ENCODE measurements at places on chromosomes 1 and 21.

- DNase-seq = no peak
Observed at GRCh38 chr1:223815865-223816264, 29.9 kb downstream of the TP53BP2 start.

DNA sequence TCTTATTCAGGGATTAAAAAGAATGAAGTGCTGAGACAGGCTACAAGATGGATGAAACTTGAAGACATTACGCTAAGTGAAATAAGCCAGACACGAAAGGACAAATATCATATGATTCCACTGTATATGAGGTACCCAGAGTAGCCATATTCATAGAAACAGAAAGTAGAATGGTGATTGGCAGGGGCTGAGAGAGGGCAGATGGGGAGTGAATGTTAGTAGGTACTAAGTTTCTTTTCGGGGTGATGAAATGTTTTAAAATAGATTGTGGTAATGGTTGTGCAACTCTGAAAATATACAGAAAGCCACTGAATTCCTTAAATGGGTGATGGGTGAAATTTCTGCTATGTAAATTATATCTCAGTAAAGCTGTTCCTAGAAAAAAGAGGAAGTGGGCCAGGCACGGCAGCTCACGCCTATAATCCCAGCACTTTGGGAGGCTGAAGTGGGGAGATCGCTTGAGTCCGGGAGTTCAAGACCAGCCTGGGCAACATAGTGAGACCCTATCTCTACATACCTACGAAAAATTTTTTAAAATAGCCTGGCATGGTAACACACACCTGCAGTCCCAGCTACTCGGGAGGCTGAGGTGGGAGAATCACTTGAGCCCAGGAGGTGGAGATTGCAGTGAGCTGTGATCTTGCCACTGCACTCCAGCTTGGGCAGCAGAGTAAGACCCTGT lies 15.9 kb downstream of the SLC27A3 start:
- peak; percentile 65 for DNase-seq

DNA sequence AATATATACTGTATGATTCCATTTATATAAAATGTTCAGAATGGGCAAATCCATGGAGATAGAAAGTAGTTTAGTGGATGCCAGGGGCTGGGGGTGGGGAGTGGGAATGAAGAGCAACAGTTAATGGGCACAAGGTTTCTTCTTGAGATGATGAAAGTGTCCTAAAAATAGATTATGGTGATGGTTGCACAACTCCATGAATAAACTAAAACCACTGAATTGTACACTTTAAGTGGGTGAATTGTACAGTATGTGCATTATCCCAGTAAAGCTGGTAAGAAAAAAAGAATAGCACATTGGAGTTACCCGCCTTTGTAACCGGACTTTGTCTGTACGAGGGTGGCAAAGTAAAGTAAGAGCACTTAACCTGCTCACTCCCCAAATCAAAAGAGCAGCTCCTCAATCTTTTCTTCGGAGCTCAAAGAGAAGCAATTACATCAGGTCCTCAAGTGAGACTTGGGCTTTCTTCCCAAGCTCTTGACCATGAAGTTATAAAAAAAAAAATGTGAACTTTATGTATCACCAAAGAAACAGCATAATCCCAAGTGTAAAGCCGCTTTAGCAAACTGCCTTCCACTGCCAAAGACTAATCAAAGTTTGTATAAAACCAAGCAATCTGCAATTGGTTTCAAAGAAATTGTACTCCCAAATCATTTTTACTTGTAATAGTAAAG lies 32.1 kb downstream of the ALDH9A1 start:
- DNase-seq = no peak

GRCh38 chr1:63366908-63367214 lies 566 bp upstream of the ALG6 start:
- DNase-seq = no peak

DNA sequence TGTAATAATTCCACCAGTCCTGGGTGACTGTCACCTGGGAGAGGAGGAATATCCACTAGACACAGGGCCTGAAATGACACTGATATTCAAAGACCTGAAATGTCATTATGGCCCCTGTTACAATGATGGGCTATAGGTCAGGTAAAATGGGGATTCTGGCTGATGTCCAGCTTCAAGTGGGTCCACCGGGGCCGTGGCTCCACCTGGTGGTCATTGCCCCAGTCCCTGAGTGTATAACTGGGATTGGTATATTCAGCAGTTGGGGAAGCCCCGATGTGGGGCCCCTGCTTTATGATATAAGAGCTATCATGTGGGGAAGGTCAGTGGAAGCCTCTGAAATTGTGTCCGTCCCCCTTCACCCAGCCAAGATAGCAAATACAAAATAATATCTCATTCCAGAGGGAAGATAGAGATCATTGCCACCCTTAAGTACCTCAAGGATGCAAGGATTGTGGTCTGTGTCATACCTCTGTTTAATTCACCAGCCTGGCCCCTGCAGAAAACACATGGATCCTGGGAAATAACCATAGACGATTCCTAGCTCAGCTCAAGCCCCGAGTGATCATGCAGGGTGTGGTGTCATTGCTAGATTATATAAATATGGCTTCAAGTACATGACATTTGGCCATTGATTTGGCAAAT lies 19.4 kb downstream of the PLEKHO1 start:
- DNase-seq = peak; percentile 87

GRCh38 chr1:97004054-97004453 lies 282.5 kb downstream of the PTBP2 start:
- DNase-seq = no peak

- no peak for DNase-seq
Observed at GRCh38 chr21:35503671-35504070, 454.6 kb upstream of the RUNX1 start.

GRCh38 chr1:21721295-21721985 lies 52.3 kb upstream of the RAP1GAP start:
- DNase-seq = no peak

GRCh38 chr1:174190691-174191199 lies 31.4 kb downstream of the RABGAP1L start:
- DNase-seq = no peak

GRCh38 chr1:9705337-9706093 lies 54.0 kb downstream of the PIK3CD start:
- no peak for DNase-seq

- DNase-seq = no peak
Observed at GRCh38 chr1:60848583-60849188, 233.7 kb upstream of the NFIA start.

DNA sequence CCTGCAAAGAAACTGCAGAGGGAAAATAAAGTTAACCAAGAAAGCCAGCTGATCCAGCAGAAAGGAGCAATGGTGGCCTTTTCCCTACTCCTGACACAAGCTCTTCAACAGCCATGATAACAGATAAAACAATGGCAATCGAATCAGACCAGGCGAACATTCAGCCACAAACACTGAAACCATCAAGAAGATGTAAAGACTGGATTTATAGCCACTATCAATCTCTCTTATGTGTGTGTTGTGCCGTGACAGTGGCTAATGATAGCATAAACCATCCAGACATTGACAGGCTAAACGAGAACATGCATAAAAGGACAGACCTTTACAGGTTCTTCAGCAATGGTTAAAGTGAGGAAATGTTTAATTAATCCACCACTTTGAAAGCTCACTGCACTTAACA lies 78.1 kb upstream of the RAB4A start:
- DNase-seq = no peak

GRCh38 chr1:229162825-229163515 lies 107.9 kb upstream of the RAB4A start:
- DNase-seq = no peak

DNA sequence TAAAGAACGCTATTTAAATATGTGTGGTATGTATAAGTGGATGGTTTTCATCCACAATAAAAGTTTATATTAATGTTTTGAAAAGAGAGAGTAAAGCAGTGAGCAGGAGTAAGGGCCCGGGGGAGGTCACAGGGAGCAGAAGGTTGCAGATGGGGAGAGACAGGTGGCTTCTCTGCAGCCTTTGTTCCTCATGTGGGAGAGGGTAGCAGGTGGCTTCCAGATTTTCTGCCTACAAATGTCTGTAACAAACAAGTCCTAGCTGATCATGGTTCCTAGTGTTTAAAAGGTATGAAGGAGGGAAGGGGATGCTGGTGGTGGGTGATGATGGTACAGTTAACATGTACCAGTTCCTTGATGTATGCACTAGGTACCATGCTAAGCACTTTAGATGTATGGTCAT lies 18.8 kb downstream of the QSOX1 start:
- no peak for DNase-seq

DNA sequence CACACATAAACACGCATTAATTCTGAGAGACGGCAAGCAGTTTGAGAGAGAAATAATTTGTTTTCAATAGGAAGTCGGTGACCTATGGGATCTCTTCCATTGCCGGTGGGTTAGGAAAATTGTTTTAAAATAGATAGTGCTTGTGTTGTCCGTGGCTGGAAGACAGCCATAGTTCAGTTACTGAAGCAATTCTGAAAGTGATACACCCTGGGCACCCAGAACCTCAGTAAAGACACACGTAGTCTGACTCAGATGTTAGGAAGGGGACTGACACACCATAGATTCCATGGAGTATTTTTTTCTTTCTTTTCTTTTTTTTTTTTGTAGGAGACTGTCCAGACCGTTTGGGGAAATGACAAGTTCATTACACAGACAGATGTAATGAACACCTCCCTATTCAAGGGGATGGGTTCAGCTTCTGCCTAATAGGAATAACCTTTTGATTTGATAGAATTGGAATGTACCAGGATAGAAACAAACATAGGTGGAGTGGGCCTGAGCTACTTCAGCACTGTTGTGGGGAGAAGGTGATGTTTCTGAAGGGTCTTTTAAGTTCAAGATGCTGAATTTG lies 1.6 kb downstream of the C1orf21 start:
- no peak for DNase-seq

- DNase-seq = peak; percentile 74
Observed at GRCh38 chr1:206706298-206706791, 21.6 kb downstream of the MAPKAPK2 start.

DNA sequence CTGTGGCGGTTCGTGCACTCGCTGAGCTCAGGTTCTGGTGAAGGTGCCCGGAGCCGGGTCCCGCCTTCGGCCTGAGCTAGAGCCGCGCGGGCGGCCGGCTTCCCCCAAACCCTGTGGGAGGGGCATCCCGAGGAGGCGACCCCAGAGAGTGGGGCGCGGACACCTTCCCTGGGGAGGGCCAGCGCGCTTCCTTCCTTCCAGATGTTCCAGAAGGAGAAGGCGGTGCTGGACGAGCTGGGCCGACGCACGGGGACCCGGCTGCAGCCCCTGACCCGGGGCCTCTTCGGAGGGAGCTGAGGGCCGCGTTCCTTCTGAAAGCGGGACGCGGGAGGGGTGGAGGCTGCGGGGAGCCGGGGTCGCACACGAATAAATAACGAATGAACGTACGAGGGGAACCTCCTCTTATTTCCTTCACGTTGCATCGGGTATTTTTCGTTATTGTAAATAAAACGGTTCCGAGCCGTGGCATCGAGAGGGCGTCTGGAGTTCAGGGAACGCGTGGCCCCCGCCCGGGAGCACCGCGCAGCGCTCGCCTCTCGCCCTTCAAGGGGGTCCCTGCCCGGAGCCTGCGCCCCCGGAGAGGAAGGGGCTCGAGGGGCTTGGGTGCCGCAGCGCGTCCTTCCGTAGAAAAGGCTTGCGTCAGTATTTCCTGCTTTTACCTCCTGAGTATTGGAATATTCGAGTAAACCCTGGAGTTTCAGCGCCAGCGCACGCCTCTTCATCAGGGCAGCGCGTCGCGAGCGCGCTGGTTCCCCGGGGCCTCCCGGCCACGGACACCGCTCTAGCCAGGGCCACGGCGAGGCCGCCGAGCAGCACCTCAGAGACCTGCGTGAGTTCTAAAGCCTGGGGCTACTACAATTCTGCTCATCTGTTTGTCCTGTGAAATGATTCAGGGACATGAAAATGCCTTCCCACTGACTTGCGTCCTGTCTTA lies 11.5 kb downstream of the YBEY start:
- peak; percentile 44 for DNase-seq

- DNase-seq = no peak
Observed at GRCh38 chr1:156643049-156643777, 1.3 kb downstream of the BCAN start.

DNA sequence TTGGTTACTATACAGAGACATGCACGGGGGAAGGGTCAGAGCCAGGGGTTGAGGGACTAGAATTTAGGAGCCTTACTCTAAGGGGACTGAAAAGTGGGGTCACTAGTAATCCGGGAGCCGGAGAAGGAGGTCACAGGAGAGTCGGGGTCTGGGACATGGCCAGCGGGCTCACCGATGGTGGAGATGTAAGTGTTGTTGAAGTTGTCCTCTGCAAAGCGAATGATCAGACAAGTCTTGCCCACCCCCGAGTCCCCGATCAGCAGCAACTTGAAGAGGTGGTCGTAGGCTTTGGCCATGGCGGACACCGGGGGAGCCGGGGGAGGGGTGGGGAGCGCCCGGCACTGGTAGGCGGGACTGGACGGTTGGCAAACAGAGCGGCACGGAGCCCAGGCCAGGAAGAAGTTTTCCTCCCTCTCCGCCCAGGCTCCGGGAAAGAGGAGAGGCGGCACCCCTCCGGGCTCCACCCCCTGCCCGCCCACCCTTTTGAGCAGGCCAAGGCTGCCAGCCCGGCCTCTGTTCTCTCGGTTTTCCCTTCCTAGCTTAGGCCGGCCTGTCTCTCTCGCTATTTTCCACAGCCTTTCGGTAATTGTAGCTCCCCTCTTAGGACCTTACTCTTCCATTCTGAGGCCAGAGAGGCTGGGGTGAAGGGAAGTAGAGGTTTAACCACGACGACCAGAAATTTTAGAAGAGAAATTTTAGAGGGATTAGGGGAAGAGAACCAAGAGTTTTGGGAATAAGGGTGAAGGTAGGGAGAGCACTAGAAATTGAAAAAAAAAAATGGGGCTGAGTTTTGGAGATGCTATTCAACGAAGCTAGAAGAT lies at the start of gene RAB13:
Gene RAB13 (minus strand): TSS at position 399 of the 821 bp plus-strand sequence. CDS start 103 bp downstream, at position 296.
- peak; percentile 94 for DNase-seq

- no peak for DNase-seq
Observed at GRCh38 chr1:64766429-64766828, 21.6 kb downstream of the RAVER2 start.

DNA sequence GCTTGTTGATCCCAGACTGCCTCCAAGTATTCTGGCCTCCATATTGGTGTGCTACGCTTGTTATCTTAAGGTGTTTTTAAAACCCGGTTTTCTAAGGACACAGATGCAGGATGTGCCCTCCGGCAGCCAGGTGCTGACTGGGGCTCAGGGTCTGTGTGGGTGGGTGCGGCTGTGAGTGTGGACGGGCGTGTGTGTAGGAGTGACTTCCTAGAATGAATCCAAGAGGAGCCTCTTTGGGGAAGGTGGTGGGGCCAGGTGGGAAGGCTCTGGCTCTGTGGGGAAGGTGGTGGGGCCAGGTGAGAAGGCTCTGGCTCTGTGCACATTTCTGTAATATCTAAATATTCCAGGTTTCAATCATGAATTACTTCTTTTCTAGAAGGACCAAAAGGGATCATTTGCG lies 12.8 kb upstream of the TSPEAR start:
- no peak for DNase-seq

GRCh38 chr1:196207612-196208217 lies 400.5 kb downstream of the KCNT2 start:
- DNase-seq = no peak

- DNase-seq = no peak
Observed at GRCh38 chr1:226365831-226366231, 42.1 kb downstream of the PARP1 start.

DNA sequence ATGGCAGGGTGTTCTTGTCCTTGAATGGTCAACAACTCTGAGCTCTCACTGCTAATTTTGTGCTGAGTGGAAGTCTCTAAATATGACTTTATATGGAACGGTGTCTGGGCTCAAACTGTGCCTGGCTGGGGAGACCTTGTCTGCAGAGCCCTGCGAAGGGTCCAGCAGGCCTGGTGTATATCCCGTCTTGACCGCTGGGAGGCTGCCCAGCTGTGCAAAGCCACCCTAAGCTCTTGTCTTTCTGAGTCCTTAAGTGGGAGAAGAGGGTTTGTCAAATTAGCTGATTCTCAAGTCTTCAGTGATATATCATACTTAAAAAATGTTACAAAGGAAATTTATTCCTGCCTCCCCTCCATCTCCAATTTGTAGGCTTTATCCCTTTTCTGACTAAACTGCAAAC lies 198.7 kb downstream of the KCNJ6 start:
- DNase-seq = no peak

Data from right cardiac atrium (tissue), 5 donors.